ENCODE measurements at places on chromosomes 3 and 15. TPM values are rescaled to one million over a fixed set of nuclear protein-coding genes. Genes with fewer than 3 reads are reported as not detected.

Gene PIGZ
- total RNA-seq, result 1.9 TPM

Gene TMEM158
- 19.3 TPM for total RNA-seq

Gene THAP10
- 7.9 TPM for total RNA-seq

Gene LDHAL6B
- total RNA-seq, result not detected

Gene SH2D7
- total RNA-seq, result not detected

Gene RAD18
- 28.1 TPM for total RNA-seq

Gene LNP1
- total RNA-seq, result 11.0 TPM

Gene ACTC1
- total RNA-seq, result not detected

Gene CAMP
- total RNA-seq, result not detected

Gene CELF6
- total RNA-seq, result 1.6 TPM

Gene PATL2
- total RNA-seq, result 0.72 TPM

Gene GRAMD1C
- 12.1 TPM for total RNA-seq

Gene STRIT1
- not detected for total RNA-seq

Gene LRRIQ4
- total RNA-seq, result 0.09 TPM

Gene TRH
- 2.5 TPM for total RNA-seq

Gene PRRT3
- total RNA-seq, result 5.5 TPM

Gene A4GNT
- not detected for total RNA-seq

Gene RARB
- total RNA-seq, result 3.1 TPM

Gene SPTSSB
- not detected for total RNA-seq

Gene FAM81A
- total RNA-seq, result 2.6 TPM

Gene GOLGA6D
- not detected for total RNA-seq

Gene TLR9
- not detected for total RNA-seq

Gene DAZL
- total RNA-seq, result not detected

Gene KLF15
- 3.2 TPM for total RNA-seq

Gene TRPC1
- 26.1 TPM for total RNA-seq

Gene RETNLB
- not detected for total RNA-seq

Gene POLG
- 40.3 TPM for total RNA-seq

Gene NR2E3
- 0.63 TPM for total RNA-seq

Gene AMOTL2
- total RNA-seq, result 75.7 TPM

Gene LRTM1
- total RNA-seq, result not detected

Gene SRPRB
- 86.9 TPM for total RNA-seq

Gene LRRN1
- total RNA-seq, result 1.7 TPM

Gene GOLGA8M
- total RNA-seq, result not detected

Gene CYP19A1
- 3.1 TPM for total RNA-seq

Gene ADAMTS9
- 0.54 TPM for total RNA-seq

Gene SUCNR1
- total RNA-seq, result 4.5 TPM

Gene KNSTRN
- 44.1 TPM for total RNA-seq

Gene GATM
- 0.57 TPM for total RNA-seq

Gene REC114
- not detected for total RNA-seq

Gene H1-8
- total RNA-seq, result not detected

Gene HGD
- 0.57 TPM for total RNA-seq

Gene SCAANT1
- total RNA-seq, result not detected

Gene MYL3
- not detected for total RNA-seq

Gene LINGO1
- total RNA-seq, result not detected

Gene BUB1B
- 35.2 TPM for total RNA-seq

Gene THSD4
- total RNA-seq, result 50.9 TPM

Gene PLAAT1
- total RNA-seq, result 0.90 TPM

Gene C3orf85
- not detected for total RNA-seq

Gene STRC
- total RNA-seq, result not detected

Gene SLC22A14
- not detected for total RNA-seq

Gene MASP1
- total RNA-seq, result 19.2 TPM

Gene EFCC1
- total RNA-seq, result not detected

Gene IL17RE
- 1.5 TPM for total RNA-seq

Gene USP4
- 28.9 TPM for total RNA-seq

Gene IQCB1
- total RNA-seq, result 7.4 TPM

Gene TGM5
- not detected for total RNA-seq

Gene NRG4
- total RNA-seq, result not detected

Gene ISLR2
- total RNA-seq, result 0.36 TPM

Gene SNRPA1
- total RNA-seq, result 26.2 TPM

Measured in fibroblast of the aortic adventitia (primary cell).